ENCODE measurements at places on chromosomes 6 and 20.

GRCh38 chr20:48339190-48339985 is 488.4 kb downstream of the PREX1 start:
- peak; percentile 79 for DNase-seq

DNA sequence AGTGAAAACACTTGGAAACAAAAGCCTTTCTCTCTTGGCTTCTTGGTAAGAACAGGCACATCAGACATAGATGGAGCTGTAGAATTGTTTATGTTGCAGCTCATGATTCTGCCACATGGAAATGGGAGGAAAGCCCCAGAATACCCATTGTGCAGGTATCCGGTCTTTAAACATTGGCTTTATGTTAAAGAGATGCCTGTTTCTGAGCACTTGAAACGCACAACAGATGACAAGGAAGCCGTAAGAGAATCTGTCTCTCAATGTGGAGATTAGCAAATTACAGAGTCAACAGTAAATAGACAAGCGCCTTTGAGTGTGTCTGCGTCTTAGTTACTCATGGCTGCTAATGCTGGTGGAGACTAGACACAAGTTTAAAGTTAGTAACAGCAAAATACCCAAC is 10.5 kb downstream of the TNFAIP3 start:
- DNase-seq = no peak

GRCh38 chr20:52993076-52993475 is 20.9 kb downstream of the TSHZ2 start:
- DNase-seq = peak; percentile 80

DNA sequence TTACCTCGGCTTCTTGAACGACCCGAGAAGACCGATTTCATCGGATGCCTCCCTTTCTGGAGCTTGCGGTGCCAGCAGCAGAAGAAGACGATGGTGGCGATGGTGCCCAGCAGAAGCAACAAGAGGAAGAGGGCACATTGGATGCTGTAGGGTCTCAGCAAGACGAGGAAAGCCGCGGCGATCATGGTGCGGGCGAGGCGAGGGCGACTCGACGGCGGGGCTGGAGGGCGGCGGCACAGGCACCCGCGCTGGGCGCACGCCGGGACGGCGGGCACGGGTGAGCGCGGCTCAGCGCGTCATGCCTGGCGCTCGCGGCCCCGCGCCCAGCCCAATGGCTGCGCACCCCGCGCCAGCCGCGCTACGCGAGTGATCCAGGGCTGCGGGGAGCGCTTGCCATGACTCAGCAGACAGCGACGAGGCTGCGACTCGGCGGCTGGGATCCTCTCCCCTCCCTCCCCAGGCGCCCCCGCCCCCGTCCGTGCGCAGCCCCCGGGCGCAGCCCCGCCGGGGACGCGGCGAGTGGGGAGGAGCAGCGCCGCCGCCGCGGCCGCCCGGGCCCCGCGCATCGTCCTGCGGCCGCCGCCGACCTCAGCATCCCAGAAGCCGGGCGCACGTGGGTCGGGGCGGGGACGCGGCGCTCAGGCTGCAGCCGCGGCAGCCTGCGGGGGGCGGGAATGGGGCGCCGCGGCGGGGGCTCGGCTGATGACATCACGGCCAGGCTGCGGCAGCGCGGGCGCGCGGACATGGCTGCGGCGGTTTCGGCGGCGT is at the start of gene BEND6:
BEND6 (plus strand) TSS at position 705 of the 768 bp plus-strand sequence. CDS start 26,704 bp downstream, outside the sequence.
- peak; percentile 23 for DNase-seq

- DNase-seq = no peak
Observed at GRCh38 chr6:49118478-49118877, 344.6 kb downstream of the MMUT start.

GRCh38 chr6:161220346-161220745 is 53.5 kb downstream of the AGPAT4 start:
- DNase-seq = no peak

- DNase-seq = no peak
Observed at GRCh38 chr6:72374172-72374571, 247.7 kb upstream of the KCNQ5 start.

DNA sequence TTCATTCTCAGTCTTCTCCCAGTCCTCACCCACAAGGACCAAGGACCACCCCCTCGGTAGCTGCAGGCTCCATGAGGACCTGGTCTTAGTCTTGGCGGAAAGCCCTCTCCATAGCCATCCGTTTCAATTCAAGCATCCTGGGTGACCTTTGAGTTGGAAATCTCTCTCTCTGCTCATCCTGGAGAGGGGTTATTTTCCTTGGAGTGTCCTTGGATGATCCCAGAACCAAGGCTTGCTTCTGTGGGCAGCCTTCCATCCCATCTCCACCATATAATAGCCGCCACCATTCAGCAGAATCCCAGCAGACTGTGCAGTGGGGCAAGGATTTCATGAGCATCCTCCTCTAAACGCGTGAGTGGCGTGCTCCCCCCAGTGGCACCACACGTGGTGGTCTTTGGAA is at the start of gene BPIFA2:
BPIFA2 (plus strand) TSS at position 301 of the 400 bp plus-strand sequence. CDS start 987 bp downstream, outside the sequence.
- DNase-seq = no peak

- no peak for DNase-seq
Observed at GRCh38 chr6:26089272-26089671, 2.0 kb downstream of the HFE start.

GRCh38 chr6:132604635-132605152 is 15.2 kb upstream of the TAAR5 start:
- no peak for DNase-seq

GRCh38 chr20:2585811-2586210 is 49.4 kb downstream of the TMC2 start:
- DNase-seq = no peak

GRCh38 chr20:50256577-50256976 is 65.9 kb downstream of the CEBPB start:
- DNase-seq = no peak

GRCh38 chr6:34366639-34366921 is 25.9 kb downstream of the NUDT3 start:
- DNase-seq = no peak

GRCh38 chr6:77926198-77926751 is 273.4 kb downstream of the MEI4 start:
- DNase-seq = no peak

- no peak for DNase-seq
Observed at GRCh38 chr20:4717816-4718570, 3.7 kb upstream of the PRND start.

Data from muscle of arm (tissue), 14 donors.